ENCODE measurements at places on chromosomes 6 and 20. TPM values are rescaled to one million over a fixed set of nuclear protein-coding genes. Genes with fewer than 3 reads are reported as not detected.

- H3K27me3 ChIP-seq, result no peaks in the 10 kb centered on the region
- DNase-seq, result no peak
Observed at GRCh38 chr20:64212755-64213154, 42.8 kb upstream of the PCMTD2 start.

GRCh38 chr20:20214757-20215275 lies 153.1 kb upstream of the INSM1 start:
- no peaks in the 10 kb centered on the region for H3K36me3 ChIP-seq
- H3K27ac ChIP-seq, result no peak overlapping the region
- H3K27me3 ChIP-seq, result peaks cover 6% of the 10 kb centered on the region
- DNase-seq, result no peak
- H3K4me1 ChIP-seq, result no peaks in the 10 kb centered on the region

DNA sequence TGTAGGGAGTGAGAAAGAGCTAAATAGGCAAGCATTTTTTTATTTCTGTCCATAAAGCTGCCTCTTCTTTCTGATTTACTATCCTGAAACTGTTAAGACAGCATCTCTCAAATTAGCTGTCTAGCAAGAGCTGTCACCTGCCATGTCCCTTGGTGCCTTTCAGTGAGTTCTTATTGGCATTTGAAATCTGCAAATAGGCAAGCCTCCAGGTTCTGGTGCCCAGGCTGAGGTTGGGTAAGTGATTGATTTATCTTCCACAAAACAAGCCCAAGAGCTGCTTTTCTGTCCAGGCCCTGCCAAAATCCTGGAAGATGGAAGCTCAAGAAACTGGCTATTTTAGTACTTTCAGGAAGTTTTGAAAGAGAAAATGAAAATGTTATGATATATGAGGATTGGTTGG lies 22.4 kb downstream of the MANEA start:
- no peak overlapping the region for H3K4me3 ChIP-seq
- no peak for DNase-seq
- no peak overlapping the region for H3K27ac ChIP-seq
- H3K36me3 ChIP-seq, result peaks cover 26% of the 10 kb centered on the region
- peaks cover 15% of the 10 kb centered on the region for H3K4me1 ChIP-seq

DNA sequence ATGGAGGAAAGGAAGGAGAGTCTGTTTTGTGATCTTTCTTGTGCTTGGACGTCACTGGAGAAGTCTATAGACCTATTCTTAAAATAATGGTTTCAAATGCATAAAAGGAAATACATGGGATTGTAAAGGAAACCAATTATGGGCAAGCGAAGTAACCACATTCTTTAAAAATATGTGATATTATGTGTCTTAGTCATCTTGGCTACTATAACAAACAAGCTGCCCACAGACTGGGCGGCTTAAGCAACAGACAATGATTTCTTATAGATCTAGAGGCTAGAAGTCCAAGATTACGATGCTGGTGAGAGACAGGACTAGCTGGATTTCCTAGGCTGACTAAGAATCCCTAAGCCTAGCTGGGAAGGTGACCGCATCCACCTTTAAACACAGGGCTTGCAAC lies 49.4 kb upstream of the CD83 start:
- peaks cover 8% of the 10 kb centered on the region for H3K27me3 ChIP-seq
- H3K4me1 ChIP-seq, result peaks cover 13% of the 10 kb centered on the region
- no peak overlapping the region for H3K27ac ChIP-seq
- H3K36me3 ChIP-seq, result no peaks in the 10 kb centered on the region
- H3K4me3 ChIP-seq, result no peak overlapping the region

DNA sequence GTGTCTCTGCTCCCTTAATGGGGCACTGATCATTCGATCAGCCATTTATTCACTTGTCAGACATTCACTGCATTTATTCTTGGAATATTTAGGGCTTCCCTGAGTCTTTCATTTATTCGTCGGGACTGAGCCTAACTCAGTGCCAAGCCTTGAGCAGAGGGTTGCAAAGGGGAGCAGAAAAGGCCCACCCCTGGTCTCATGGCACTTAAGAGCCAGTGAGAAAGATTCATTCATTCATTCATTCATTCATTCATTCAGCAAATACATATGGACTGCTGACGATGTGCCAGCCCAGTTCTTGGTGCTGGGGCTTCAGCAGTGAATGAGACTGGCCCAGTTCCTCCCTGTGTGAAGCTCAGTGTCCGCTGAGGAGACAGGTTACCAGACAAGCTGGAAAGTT lies 36.6 kb downstream of the SIRPA start:
- no peak for DNase-seq
- H3K4me3 ChIP-seq, result no peak overlapping the region
- peaks cover 8% of the 10 kb centered on the region for H3K27me3 ChIP-seq
- H3K27ac ChIP-seq, result no peak overlapping the region
- H3K36me3 ChIP-seq, result no peaks in the 10 kb centered on the region

DNA sequence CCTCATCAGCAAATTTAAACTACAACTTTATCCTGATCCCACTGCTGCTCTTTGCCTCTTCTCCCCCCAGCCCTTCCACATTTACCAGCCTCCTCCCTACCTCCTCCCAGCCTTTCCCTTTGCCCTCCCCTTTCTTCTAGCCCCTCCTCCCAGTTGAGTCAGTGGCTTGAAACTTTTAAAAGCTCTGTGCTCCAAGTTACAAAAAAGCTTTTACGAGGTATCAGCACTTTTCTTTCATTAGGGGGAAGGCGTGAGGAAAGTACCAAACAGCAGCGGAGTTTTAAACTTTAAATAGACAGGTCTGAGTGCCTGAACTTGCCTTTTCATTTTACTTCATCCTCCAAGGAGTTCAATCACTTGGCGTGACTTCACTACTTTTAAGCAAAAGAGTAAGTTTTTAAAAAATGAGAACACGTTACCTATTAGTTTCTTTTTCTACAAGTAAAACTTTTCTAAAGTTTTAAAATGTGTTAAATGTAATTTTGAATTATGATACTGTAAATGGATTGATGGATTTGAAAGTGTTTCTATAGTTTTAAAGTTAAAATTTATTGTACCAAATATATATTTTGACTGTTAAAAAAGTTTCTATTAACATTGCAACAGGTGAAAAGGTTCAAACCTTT lies at the start of gene GJA1:
GJA1 (plus strand) TSS at position 203 of the 626 bp plus-strand sequence. CDS start 11,202 bp downstream, outside the sequence.
- peaks cover 34% of the 10 kb centered on the region for H3K27me3 ChIP-seq
- peak within 1 kb of the TSS; percentile 76 for H3K4me3 ChIP-seq
- H3K4me1 ChIP-seq, result peaks cover 20% of the 10 kb centered on the region
- no peak within 1 kb of the TSS for H3K27ac ChIP-seq
- H3K36me3 ChIP-seq, result no peaks in the 10 kb centered on the region

DNA sequence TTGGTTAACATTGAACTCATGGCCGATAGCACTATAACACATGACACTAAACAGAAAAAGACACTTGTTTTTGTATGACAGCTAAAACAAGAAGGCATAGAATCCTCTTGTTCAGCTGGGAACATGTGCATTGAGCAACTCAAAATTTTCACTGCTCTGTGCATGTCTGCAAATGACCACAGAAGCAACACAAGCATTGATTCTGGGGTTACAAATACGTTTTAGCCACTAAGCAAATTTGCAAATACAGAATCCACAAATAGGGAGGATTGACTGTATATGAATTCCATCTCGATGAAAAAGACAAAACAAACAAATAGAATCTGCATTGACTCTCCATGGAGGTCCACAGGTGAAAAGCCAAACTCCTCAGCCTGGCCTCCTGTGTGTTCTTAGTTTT lies 31.7 kb downstream of the C6orf132 start:
- H3K4me3 ChIP-seq, result no peak overlapping the region
- H3K27ac ChIP-seq, result no peak overlapping the region
- no peaks in the 10 kb centered on the region for H3K4me1 ChIP-seq

- DNase-seq, result no peak
- no peak overlapping the region for H3K4me3 ChIP-seq
- no peaks in the 10 kb centered on the region for H3K27me3 ChIP-seq
- H3K27ac ChIP-seq, result no peak overlapping the region
- H3K4me1 ChIP-seq, result peaks cover 25% of the 10 kb centered on the region
Observed at GRCh38 chr20:43731469-43731868, 4.7 kb upstream of the GTSF1L start.

The KIF16B gene
- total RNA-seq, result 10.3 TPM

The GJA10 gene
- not detected for total RNA-seq
